Brain microvascular endothelial cell (primary cell): ENCODE measurements at places on chromosomes 3 and 15.

DNA sequence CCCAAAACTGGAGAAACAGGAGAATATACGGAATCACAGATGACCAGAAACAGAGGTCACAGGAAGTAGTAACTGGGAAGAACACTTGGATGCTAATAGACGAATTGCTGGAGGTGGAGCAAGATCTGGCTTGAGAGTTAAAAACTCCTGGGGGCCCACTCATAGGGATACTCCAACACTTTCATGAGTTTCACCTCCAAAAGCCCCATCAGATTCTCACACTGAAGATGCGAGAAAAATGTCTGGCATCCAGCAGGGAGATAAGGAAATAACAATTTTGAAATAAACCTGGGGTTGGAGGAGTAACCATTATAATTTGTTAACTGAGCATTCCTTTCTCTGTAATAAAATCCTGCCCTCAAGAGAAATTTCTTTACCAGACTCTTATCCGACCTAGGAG lies 154.0 kb downstream of the ANXA2 start:
- DNase-seq, result no peak

GRCh38 chr3:119300991-119301391 lies 6.8 kb downstream of the ARHGAP31 start:
- DNase-seq, result no peak

- peak; percentile 59 for DNase-seq
Observed at GRCh38 chr15:42194513-42194912, 13.6 kb downstream of the VPS39 start.

DNA sequence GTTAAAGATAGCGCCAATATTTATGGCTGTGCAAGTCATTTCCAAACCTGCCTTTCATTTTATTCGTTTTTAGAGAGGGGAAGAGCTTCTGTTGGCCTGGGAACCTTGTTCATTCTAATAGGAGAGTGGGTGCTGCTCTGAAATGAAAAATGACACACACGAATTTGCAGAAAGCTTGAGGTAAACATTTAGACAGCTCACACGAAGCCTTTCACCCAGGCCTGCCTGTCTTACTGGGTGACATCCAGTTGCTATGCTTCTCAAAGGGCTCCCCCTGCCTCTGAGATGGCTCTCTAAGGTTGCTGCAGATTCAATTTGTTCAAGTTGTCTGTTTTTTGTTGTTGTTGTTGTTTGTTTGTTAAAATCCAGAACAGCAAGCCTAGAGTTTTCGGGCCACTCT lies 18.2 kb downstream of the PEX5L start:
- no peak for DNase-seq

GRCh38 chr15:27017168-27017809 lies 46.3 kb downstream of the GABRG3 start:
- peak; percentile 16 for DNase-seq

GRCh38 chr3:126015075-126015474 lies 46.1 kb downstream of the ROPN1B start:
- no peak for DNase-seq

DNA sequence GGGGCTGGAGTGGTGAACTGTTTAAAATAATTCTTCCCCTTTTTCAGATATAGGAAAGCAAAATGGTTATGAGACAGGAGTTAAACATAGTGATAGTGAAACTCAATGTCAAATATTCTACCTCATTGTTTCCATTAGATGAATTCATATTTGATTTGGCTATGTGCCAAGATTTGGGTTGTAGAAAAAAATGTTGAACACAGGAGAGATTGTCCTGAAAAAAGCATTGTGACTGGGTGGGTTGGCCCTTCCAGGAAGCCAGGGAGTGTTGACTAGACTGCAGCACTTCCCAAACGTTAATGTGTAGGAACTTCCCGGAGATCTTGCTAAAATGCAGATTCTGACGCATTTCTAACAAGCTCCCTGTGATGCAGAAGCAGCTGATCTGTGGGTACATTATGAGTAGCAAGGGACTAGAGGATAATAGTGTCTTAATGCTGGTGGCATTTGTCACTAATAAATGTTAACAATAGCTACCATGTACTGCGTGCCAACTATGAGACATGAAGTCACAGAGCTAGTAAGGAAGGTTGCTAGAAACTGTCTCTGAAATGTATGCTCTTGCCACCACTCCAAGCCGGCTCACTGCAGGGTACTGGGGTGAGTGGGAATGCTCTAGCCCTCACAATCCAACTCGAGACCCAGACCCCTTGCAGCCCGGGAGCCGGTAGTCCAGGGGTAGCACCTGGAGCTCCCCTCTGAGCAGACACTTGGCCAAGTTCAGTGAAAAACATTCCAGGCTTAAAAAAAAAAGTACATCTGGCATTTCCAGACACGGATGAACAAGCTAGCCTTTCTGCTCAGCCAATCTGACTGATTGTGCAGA lies 120.6 kb downstream of the CD47 start:
- DNase-seq, result peak; percentile 37

DNA sequence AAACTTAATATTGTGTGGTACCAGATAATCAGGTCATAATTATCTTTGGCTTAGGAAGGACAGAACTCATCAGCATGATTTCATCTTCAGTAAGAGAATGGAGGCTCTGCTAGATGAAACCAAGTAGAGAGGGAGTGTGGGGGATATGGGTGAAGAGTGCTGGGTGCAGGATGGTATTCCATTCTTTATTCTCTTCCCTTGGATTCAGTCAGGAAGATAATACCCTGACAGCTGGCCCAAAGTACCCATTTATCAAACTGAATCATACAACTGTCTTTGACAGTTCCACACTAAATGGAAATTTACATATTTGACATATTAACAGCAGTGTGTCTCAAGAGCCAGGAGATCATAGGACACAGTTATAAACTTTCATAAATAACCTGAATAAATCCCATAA lies 44.7 kb downstream of the GOLIM4 start:
- DNase-seq, result no peak

DNA sequence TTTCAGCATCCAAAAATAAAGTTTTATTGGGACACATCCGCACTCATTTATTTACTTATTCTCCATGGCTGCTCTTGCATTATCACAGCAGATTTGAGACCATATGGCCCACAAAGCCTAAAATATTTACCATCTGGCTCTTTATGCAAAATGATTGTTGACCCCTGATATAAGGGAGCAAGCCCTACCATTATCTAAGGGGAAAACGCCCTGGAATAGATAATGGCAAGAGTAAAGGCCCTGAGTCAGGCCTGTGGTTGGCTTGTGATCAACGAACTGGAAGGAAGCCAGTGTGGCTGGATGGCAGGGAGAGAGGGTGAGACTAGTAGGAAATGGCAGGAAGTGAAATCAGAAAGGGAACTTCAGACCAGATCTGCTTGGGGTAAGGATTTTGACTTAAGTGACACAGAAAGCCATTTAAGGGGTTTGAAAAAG lies 24.6 kb upstream of the DMXL2 start:
- peak; percentile 45 for DNase-seq

- DNase-seq, result peak; percentile 9
Observed at GRCh38 chr3:157175691-157176507, 16.0 kb upstream of the CCNL1 start.

DNA sequence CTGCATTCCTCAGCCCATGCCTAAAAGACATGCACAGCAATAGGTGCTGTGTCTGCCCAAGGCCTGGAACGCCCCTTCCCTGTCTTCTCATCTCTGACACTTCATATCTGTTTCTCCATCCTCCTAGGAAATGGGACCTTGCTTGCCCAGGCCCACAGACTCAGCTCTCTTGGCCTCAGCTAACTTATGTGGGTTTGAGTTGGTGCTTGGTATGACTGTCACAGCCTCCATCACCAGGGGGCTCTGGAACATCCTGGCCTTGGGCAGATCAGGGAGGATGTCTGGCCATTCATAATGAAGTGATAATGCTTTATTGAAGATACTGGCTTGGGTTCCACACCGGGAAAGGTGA lies 156.7 kb upstream of the SMAD3 start:
- no peak for DNase-seq

GRCh38 chr3:126936853-126937425 lies 46.0 kb upstream of the PLXNA1 start:
- DNase-seq, result no peak

GRCh38 chr3:177257006-177257405 lies 59.7 kb upstream of the TBL1XR1 start:
- DNase-seq, result no peak

DNA sequence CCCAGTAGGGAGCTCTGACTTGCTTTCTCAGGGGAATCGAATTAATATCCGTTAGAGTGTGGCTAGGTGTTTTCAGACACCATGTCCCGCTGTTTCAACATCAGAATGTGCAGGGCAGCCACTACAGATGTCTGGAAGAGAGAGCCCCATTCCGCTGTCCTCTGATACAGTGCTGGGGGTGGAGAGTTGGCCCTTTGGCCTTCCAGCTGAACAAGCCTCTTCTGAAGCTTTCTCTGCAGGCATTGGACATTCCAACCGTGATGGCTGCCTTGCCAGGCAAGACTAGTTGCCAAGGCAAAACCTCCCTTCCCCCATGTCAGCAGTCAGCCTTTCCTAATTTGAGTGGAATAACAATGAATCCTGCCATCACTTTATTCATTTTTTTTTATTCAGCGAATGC lies 1.5 kb downstream of the FAH start:
- no peak for DNase-seq

- no peak for DNase-seq
Observed at GRCh38 chr3:18208091-18208490, 217.0 kb downstream of the SATB1 start.

- DNase-seq, result no peak
Observed at GRCh38 chr3:114527036-114527644, 233.3 kb downstream of the TIGIT start.

GRCh38 chr3:69650066-69650419 lies 89.2 kb upstream of the MITF start:
- no peak for DNase-seq

DNA sequence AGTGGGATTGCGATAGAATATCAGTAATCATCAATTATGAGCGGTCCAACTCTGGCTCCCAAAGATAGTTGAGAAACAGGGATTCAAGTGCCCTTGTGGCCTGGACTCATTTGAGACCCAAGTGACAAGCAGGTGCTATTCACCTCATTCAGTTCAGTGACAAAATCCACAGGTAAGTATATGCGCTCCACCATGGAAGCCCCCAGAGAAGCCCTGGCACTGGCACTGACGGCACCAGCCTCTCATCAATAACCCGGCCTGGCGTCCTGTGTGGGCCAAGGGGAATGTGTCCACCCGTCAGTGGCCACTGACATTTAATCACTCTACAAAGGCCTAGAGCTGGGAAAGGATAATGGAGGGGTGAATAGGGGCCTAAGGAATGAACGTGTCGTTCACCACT lies 117.2 kb downstream of the ADCY5 start:
- no peak for DNase-seq

DNA sequence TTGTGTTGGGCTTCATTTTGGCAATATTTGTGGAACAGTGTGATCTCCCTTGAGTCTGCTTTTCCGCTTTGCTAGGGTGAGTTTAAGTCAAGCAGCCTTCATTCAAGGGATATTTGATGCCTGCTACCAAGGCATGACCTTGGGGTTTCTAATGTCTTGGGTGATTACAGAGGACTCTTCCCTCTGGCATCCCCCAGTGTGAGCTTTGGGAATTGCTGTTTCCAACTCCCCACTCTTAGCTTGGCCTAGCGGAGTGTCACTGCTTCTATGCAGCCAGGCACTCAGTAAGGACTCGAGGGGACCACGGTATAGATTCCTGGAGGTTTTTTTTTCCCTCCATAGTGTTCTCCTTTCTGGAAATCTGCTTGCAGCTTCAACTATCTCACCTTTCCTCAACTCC lies 21.1 kb downstream of the GCNT3 start:
- DNase-seq, result no peak

DNA sequence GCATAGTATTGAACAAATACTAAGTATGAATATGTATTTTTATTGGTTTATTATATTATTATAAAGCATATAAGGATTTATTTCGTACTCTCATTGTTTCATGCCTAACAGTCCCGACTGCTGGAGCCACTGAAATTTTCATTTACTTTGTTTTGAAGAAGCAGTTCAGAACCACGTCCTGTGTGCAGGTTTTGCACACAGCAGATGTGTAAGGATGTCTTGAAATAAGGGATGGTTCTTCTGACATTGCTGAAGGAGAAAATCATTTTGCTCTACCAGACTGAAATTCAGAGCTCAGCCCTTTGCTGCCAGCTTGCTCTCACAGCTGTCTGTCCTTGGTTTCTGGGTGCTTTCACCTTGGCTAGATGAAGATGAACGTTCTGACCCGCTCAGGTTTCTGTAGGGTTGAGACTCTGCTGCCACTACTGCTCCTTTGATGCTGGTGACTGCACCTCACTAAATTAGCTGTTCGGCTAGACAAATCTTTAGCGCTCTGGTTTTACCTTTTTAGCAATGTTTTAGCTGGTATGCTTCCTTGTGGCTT lies 54.2 kb downstream of the UBE2E1 start:
- no peak for DNase-seq

- no peak for DNase-seq
Observed at GRCh38 chr3:129809297-129809696, 84.2 kb downstream of the TMCC1 start.

DNA sequence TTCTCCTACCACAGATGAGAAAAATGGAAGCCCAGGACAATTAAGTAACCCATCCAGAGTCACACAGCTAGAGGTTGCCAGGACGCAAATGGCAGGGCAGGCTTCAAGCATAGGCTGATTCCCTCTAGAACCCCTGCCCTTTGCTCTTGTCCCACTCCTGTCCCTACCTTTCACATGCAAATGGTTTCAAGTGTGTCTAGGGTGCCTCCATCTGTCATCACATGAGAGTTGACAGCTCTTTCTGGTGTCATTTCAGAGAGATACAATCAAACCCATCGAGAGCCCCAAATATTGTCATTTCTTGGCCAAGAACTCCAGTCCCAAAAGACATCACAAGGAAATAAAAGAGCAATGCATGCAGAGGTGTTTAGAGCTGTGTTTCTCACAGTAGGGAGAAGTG lies 23.7 kb downstream of the CCDC12 start:
- no peak for DNase-seq

GRCh38 chr3:197519801-197520211 lies 36.0 kb downstream of the BDH1 start:
- DNase-seq, result no peak

- DNase-seq, result peak; percentile 96
Observed at GRCh38 chr3:171351676-171352075, 108.5 kb downstream of the TNIK start.

GRCh38 chr3:79361748-79362378 lies 405.9 kb downstream of the ROBO1 start:
- peak; percentile 44 for DNase-seq

- no peak for DNase-seq
Observed at GRCh38 chr15:62875626-62876021, 166.9 kb upstream of the TPM1 start.

DNA sequence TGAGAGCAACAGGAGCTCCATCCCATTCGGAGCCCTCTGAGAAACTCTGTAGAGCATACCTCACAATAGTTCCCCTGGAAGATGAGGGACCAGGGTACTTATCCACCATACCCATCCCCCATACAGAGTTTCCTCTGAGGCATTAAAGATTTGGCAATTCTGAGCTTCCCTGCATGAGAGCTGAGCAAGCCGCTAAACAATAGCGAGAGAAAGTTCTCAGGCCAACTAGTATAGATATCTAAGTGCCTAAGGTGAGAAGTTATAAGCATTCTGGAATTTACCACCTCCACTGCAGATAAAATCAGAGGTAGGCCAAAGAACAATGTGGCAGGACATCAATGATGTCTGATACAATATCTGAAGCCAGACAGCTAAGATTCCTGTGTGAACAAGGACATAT lies 129.1 kb upstream of the MBNL1 start:
- DNase-seq, result no peak
